ENCODE measurements at places on chromosomes 1 and 21.

GRCh38 chr21:29526545-29526944 lies 227.8 kb downstream of the BACH1 start:
- DNase-seq, result no peak

- no peak for DNase-seq
These were observed 49.6 kb upstream of the PSMG1 start for GRCh38 chr21:39232861-39233291.

- DNase-seq, result no peak
These were observed 347.8 kb downstream of the DUSP10 start for GRCh38 chr1:221394011-221394544.

- no peak for DNase-seq
These were observed 80.9 kb downstream of the SLC66A1 start for GRCh38 chr1:19393046-19393445.

DNA sequence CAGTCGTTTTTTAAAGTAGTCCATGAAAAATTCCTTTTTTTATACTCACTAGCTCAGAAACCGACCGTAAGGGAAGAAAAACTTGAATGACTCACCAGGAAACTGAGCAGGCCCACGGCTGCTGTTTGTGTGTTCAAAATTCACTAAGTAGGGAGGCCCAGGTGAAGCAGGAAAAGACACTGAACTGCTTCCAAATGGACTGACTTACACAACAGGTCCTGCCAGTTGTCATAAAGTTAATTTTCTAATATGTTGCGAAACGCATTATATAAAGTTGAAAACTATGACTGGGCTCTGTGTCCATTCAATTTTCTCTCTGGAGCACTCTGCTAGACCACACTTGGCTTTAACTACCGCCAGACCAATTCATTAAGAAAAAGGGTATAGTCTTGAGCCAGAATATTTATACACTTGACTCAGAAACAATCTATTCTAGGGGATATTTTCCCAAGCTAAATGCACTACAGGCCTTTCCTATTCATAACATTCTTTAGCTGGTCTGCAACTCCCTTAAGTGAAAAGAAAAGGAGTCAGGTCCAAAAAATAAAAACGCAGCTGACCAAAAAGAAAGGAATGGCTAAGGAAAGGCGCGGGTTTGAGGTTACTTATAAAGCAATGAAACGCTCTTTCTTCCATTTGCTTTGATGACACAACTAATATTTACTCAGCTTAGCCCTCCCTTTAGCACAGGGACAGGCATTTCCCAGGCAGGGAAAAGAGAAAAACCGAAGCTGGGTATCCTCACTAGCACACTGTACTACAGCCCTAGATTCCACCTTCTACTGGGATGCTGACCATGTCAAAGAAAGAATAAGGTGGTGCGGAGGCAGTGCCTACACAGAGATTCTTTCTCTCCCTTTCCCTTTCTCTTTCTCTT lies 306.3 kb upstream of the ESRRG start:
- DNase-seq, result no peak

- DNase-seq, result no peak
These were observed 103.8 kb downstream of the BRINP3 start for GRCh38 chr1:190373705-190374336.

DNA sequence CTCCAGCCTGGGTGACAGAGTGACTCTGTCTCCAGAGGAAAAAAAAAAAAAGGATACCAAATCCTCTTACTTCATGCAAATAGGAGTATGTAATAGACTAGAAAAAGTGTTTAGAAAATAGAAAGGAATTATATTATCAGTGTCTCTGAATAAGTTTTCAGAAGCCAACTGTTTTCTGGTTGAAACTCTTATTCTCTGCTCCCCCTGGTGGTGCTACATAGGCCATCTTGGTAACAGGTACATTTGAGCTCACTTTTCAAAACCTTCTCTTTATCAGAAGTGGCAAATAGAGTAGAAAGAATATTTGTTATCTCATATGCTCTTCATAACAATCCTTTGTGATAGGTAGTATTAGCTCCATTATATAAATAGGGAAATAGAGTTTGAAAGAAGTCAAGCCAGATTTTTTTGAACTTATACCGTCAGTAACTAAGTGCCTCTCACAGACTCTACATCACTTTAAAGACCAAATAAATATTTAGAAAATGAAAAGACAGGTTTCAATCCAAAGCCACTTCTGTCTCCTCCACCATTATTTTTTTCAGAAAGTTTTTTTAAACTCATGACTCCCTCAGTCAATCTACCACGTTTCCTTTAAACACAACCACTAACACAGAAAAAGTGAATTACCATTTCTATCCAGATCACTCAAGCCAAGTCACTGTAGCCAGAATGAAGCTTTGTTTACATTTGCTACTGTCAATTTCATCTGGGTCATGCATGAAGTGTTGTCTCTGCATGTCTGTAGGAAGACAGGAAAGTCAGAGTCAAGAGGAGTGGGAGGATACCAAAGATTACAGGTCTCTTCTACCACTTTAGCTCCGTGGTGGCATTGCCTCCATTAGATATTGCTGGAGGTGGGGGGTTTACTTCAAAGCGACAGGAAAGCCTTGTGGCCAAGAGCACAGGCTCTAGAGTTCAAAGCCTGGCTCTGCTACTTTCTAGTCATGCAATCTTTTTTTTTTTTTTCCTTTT lies 45.6 kb downstream of the IL23R start:
- peak; percentile 33 for DNase-seq

GRCh38 chr1:3459940-3460671 lies 5.6 kb downstream of the ARHGEF16 start:
- no peak for DNase-seq

GRCh38 chr1:113269168-113269963 lies 120.9 kb upstream of the MAGI3 start:
- no peak for DNase-seq

GRCh38 chr1:226862890-226863289 lies 7.5 kb upstream of the PSEN2 start:
- DNase-seq, result no peak

DNA sequence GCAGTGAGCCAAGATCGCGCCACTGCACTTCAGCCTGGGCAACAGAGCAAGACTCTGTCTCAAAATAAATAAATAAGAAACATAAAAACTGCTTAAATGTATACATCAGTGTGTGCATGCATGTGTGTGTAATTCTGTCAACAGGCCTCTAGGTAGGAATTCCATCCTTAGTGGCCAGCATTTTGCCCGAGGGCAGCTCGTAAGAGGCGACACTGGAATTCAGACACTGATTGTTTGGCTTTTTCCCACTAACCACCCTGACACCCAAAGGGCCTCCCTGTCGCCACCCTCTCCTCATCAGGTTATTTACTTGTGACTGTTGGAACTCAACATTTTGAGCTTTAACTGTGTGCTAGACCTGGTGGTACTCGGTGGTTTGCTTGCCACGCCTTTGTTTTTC lies 64.0 kb upstream of the KIF1B start:
- no peak for DNase-seq

- no peak for DNase-seq
These were observed 127.8 kb upstream of the FMN2 start for GRCh38 chr1:239963856-239964255.

GRCh38 chr1:9874959-9875635 lies 35.0 kb downstream of the CTNNBIP1 start:
- peak; percentile 70 for DNase-seq

- no peak for DNase-seq
These were observed 11.3 kb downstream of the PER3 start for GRCh38 chr1:7795406-7795805.

- no peak for DNase-seq
These were observed 171.4 kb upstream of the HMGB4 start for GRCh38 chr1:33692206-33693188.

DNA sequence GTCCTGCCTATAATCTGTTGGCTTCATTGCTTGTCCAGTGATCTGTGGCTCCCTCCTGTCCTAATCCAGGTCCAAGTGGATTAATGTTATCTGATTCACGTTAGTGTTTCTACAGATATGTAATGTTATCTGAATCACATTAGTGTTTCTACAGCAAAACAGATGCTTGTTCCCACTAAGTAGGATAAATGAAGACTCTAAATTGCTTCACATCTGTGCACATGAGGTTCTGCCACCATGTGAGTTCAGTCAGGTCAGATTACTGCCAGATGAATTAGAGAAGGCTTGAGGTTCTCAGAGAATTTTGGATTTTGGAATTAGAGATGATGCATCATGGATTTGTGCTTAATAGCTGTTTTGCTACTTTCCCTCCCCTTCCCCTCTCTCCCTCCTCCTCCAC lies 13.2 kb downstream of the DISC1 start:
- DNase-seq, result no peak

- no peak for DNase-seq
These were observed 54.4 kb downstream of the COL18A1 start for GRCh38 chr21:45459171-45460010.

- DNase-seq, result no peak
These were observed 345.3 kb downstream of the LMX1A start for GRCh38 chr1:165011186-165011585.

DNA sequence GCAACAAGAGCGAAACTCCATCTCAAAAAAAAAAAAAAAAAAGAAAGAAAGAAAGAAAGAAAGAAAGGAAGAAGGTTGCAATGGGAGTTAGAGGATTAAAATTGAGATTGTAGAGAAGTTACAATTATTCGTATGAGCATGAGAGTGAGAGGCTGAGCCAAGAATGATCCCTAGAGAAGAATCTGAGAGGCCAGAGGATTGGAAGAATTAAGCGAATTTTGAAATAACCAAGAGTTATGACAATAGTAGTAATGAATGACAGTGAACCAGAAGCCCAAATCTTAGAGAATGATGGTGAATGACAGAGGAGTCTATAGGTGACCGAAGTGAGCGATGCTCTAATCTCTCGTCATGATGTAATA lies 369 bp upstream of the ZYG11B start:
- no peak for DNase-seq

- DNase-seq, result no peak
These were observed 39.6 kb downstream of the PAX7 start for GRCh38 chr1:18670121-18670867.

GRCh38 chr1:231315887-231316286 lies 21.8 kb downstream of the EXOC8 start:
- peak; percentile 43 for DNase-seq

GRCh38 chr1:194289569-194290266 lies 1103.3 kb upstream of the B3GALT2 start:
- peak; percentile 11 for DNase-seq

GRCh38 chr1:12594966-12595756 lies 22.8 kb downstream of the DHRS3 start:
- peak; percentile 39 for DNase-seq

DNA sequence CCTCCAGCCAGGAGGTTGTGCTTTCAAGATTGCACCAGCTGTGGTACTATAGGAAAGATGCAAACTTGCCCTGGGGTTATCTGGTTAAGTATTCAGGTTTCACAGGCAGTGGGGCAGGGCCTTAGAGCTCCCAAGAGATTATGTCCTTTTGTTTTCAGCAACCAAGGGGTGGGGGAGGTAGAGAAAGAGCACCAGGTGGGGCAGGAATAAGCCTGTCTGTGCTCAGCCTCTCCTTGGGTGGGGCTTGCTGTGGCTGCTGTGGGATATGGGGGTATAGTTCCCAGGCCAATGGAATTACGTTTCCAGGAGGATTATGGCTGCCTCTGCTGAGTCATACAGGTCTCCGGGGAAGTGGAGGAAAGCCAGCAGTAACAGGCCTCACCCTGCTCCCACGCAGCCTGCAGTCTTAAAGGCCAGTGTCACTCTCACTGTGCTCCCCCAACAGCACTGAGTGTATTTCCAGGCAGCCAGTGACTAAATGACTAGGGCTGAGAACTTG lies 508.6 kb downstream of the RWDD3 start:
- no peak for DNase-seq

GRCh38 chr1:47876587-47876963 lies 120.6 kb downstream of the TRABD2B start:
- no peak for DNase-seq

DNA sequence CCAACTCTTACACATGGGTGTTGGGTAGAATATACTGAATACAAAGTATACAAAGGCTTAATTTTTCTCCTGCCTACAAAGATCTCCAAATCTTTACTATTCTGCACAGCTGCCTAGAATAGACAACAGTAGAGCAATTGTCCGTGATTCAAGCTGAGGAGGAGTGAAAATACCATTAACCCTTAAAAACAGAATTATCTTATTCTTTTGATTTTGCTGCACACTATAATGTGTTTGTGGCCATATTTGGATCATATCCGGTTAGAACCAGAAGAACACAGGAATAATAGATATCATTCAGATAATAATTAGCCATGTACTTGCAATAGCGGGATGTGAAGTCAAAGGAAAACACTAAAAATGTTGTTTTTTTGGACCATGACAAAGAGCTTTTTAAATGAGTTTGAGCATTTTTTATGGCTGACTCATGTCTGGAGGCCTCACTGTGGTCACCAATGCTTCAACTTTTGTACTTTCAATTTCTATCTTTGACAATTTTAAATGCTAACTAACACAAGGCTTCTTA lies 197.6 kb upstream of the FOXD3 start:
- DNase-seq, result no peak

GRCh38 chr1:15788624-15789301 lies 18.7 kb downstream of the UQCRHL start:
- DNase-seq, result no peak

DNA sequence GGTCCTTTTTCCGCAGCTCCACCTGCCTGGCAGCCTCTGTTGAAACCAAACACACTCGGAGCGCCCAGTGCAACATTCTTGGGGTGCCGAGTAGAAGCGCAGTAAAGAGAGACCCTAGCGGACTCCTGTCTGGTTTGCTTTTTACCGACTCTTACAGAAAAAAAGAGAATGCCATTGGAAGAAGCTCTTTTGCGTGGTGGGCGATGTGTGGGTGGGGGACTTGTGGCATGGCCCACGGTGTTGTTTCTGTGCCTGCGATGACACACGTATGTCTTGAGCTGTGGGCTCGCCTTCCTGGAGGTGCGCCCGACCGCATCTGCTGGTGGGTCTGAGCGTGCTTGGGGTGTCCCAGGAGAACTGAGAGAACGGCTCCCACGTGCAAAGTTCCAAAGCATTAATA lies 7.3 kb upstream of the BARHL2 start:
- no peak for DNase-seq

GRCh38 chr1:150829751-150830150 lies 21.7 kb upstream of the CTSK start:
- DNase-seq, result no peak

GRCh38 chr21:45971616-45972352 lies 9.8 kb upstream of the COL6A1 start:
- DNase-seq, result no peak

GRCh38 chr1:8822373-8823294 lies 5.2 kb upstream of the RERE start:
- DNase-seq, result no peak

GRCh38 chr1:161905269-161905884 lies 118.3 kb downstream of the OLFML2B start:
- DNase-seq, result peak; percentile 11

- DNase-seq, result no peak
These were observed 81.9 kb upstream of the NR5A2 start for GRCh38 chr1:199945591-199945990.

GRCh38 chr1:177615251-177615650 lies 354.6 kb downstream of the SEC16B start:
- DNase-seq, result no peak

DNA sequence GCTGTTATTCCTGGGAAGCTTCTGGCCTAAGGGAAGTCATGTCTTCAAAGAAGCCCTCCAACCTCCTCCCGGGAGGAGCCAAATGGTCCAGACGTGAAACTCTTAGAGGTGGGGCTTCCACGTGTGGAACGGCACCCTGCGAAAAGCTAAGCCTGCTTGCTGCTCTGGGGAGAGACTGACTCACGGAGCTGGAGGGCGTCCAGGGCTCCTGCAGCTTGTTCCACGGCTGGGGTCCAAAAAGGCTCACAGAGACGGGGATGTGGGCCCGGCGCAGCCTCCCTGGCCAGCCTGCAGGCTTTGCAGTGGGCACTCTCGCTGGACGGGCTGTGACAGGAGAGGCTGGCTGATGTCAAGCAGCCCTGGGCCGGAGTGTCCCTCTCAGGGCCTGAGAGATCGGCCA lies 105.1 kb downstream of the COLGALT2 start:
- no peak for DNase-seq
